ENCODE measurements at places on chromosomes 11 and 22. TPM values are rescaled to one million over a fixed set of nuclear protein-coding genes. Genes with fewer than 3 reads are reported as not detected.

GRCh38 chr11:10651656-10652361 is 41.7 kb downstream of the IRAG1 start:
- no peak for DNase-seq

GRCh38 chr22:19756288-19757128 is 4.1 kb upstream of the TBX1 start:
- DNase-seq: no peak

Gene OR10S1
- not detected for polyA plus RNA-seq

DNA sequence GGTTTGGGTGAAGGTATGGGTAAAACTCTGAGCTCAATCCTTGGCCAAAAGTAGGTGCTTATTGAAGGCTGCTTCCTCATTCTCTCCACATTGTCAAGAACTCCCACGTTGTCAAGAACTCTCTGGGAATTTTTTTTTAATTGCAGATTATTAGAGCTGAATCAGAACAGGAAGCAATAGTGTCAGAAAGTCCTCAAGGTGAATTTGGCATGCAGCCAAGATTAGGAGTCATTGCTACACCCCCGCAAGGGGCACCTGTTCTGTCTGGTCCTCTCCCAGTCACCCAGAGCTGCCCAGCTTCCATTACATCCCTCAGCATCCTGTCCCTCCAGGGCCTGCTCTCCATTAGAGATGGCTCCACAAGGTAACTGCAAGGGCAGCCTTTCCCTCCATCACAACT is 996.5 kb downstream of the OPCML start:
- DNase-seq: no peak

GRCh38 chr11:111759376-111759775 is 6.8 kb downstream of the PPP2R1B start:
- DNase-seq: no peak

DNA sequence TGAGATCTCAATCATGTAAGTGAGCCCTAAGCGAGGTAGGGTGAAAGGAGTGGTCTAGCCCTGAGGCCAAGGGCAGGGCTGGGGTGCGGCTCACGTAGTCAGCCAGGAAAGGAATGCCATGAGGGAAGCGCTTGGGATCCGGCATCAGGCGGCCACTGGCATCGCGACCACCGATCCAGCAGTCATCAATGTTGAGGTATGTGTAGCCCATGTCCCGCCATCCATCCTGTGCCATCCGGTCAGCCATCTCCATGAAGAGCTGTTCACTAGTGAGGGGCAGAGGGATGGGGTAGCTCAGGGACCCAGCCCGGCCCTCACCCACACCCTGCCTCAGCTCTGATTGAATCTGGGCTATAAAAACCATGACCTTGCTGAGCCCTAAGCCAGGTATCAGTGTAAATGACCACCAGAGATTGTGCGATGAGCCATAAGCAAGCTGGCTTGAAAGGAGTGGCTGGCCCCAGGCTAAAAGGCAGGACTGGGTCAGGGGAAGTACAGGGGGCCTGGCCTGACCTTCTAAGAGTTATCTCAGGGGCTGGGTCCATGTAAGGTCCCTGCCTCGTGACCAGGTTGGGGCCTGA is 2.9 kb downstream of the NAGA start:
- no peak for DNase-seq

GRCh38 chr22:27719535-27720227 is 81.9 kb downstream of the MN1 start:
- DNase-seq: no peak

GRCh38 chr11:125236072-125236825 is 71.7 kb downstream of the PKNOX2 start:
- no peak for DNase-seq

- peak; percentile 19 for DNase-seq
These were observed 8.8 kb upstream of the DNAL4 start for GRCh38 chr22:38802671-38803121.

Gene ANO9
- polyA plus RNA-seq: 15.9 TPM

GRCh38 chr22:19130959-19131684 is at the start of gene TSSK2:
TSS of gene TSSK2 (plus strand) at chr22:19131308. CDS start at chr22:19131400, 92 bp downstream.
- no peak for DNase-seq

- no peak for DNase-seq
These were observed 23.4 kb upstream of the SMIM38 start for GRCh38 chr11:69132301-69132670.

GRCh38 chr11:111344032-111344431 is 35.0 kb downstream of the POU2AF1 start:
- no peak for DNase-seq

Gene PARVG
- 3.0 TPM for polyA plus RNA-seq

Gene WNT7B
- 15.9 TPM for polyA plus RNA-seq

- DNase-seq: peak; percentile 65
These were observed at the start of gene SLC6A5 for GRCh38 chr11:20599221-20600019. TSS of gene SLC6A5 (plus strand) at chr11:20599608. CDS start at chr11:20599673, 65 bp downstream.

Gene OR52I1
- not detected for polyA plus RNA-seq

- DNase-seq: no peak
These were observed 52.9 kb upstream of the PGR start for GRCh38 chr11:101182467-101182866.

- no peak for DNase-seq
These were observed 123.8 kb downstream of the LARGE1 start for GRCh38 chr22:33796494-33796893.

- no peak for DNase-seq
These were observed 1.9 kb upstream of the FAT3 start for GRCh38 chr11:92222701-92223100.

DNA sequence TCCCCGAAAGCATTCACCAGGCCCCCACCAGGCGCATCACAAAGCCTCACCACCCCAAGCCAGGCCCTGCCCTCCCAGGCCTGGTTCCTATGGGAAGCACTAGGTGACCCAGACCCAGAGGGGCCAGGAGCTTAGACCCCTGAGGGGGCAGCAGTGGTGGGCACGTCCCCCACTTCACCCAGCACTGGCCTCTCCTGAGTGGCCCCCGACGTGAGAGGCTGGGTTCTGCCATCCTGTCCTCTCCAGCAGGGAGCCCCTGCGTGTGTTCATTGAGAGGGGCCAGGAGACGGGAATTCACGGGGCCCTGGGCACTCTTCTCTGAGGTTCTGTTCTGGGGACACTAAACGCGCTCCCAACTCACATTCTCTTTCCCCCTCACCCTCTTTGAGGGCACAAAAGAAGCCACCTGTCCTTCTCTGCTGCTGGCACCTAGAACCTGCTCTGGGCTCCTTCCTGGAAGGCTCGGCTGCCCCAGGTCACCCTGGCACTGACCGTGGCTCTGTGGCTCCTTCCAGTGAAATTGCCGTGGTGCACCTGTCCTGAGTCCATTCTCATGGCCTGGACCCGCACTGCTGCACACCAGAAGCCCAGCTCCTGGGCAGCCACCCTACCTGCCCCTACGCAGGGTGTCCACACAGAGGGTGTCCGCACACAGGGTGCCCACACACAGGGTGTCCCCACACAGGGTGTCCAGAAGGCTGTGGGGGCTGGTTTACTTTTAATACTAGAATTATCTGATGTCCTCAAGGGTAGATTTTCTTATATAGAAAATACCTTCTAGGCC is 12.2 kb downstream of the PTDSS2 start:
- no peak for DNase-seq

Measured in left renal cortex interstitium (tissue), 4 donors.